ENCODE measurements at places on chromosomes 16 and 17.

DNA sequence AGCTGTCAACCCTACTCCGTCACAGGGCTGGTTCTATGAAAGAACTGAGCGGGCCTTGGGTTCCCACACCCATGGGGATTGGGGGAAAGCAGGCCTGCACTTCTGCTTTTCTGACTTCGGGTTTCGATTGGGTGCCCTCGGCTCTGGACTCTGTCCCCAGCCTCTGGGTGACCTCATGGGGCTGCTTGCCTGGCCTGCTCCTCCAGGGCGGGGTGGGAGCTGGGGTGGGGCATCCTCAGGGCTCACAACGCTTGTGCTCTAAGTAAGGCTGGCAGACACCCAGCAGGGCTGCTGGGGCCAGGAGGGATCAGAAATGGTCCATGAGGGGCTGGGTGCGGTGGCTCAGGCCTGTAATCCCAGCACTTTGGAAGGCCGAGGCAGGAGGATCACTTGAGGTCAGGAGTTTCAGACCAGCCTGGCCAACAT lies 19.2 kb downstream of the ARHGAP27 start:
- DNase-seq: no peak

DNA sequence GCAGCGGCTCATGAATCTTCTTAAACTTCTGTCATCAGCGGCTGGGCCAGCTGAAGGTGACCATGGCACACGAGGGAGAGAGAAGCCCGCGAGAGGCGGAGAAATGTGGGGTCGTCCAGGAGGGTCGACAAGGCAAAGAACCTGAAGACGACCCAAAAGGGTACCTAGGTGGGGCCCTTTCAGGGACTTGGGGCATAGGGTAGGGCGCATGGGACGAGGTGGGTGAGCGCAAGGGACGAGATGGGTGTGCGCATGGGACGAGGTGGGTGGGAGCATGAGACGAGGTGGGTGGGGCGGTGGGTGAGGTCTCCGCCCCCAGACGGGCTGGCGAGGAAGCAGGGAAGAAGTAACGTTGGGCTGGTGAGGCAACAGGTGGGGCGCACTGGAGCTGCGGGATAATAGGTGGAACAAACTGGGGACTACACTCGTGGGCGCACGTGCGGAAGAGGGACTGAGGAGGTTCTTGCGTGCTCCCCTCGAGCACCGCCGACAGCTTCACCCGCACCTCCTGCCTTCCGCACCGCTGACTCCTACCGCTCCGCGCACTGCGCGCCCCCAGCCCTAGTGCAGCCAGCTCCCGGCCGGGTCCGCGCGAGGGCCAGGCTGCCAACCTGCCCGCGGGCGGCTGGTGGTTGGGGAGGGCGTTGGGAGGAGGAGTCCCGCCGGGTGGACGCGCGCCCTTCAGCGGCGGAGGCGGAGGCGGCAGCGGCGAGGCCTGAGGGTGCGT lies 23.2 kb upstream of the CRYM start:
- DNase-seq: no peak

- DNase-seq: no peak
These were observed 5.6 kb downstream of the ALDH3A1 start for GRCh38 chr17:19742495-19742894.

GRCh38 chr17:42378359-42378958 lies 9.8 kb downstream of the STAT3 start:
- no peak for DNase-seq

DNA sequence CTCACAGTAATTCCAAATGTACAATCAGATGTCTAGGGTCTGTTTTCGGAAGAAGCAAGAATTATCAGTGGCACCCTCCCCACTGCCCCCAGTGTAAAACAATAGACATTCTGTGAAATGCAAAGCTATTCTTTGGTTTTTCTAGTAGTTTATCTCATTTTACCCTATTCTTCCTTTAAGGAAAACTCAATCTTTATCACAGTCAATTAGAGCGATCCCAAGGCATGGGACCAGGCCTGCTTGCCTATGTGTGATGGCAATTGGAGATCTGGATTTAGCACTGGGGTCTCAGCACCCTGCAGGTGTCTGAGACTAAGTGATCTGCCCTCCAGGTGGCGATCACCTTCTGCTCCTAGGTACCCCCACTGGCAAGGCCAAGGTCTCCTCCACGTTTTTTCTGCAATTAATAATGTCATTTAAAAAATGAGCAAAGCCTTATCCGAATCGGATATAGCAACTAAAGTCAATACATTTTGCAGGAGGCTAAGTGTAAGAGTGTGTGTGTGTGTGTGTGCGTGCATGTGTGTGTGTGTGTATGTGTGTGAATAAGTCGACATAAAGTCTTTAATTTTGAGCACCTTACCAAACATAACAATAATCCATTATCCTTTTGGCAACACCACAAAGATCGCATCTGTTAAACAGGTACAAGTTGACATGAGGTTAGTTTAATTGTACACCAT lies 59.7 kb downstream of the HLF start:
- no peak for DNase-seq

- DNase-seq: no peak
These were observed 857 bp upstream of the STAT5A start for GRCh38 chr17:42287305-42287976.

GRCh38 chr16:3096362-3096761 lies 2.7 kb downstream of the ZSCAN10 start:
- no peak for DNase-seq

- DNase-seq: no peak
These were observed 31.3 kb downstream of the ASIC2 start for GRCh38 chr17:33261820-33262219.

DNA sequence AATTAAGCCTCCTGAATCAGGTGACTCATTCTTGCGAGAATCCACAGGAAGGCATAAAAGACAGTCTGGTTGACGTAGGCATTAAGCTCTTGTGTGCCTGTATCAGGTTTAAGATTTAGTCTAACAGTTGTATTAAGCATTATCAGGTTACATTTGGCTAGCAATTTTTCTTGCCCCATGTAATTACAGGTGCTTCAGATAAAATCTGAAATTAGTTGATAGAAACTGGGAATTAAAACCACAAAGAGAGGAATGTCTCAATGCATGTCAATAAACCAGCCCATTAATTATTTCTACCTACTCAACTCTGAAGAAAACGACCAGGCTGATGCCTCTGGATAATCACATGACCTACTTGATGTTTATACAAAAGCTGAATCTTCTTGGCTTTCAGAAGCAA lies 217.2 kb downstream of the CA10 start:
- no peak for DNase-seq

GRCh38 chr17:31413874-31414549 lies 22.5 kb downstream of the RAB11FIP4 start:
- peak; percentile 40 for DNase-seq

GRCh38 chr16:72815348-72816318 lies 232.3 kb downstream of the ZFHX3 start:
- DNase-seq: no peak

DNA sequence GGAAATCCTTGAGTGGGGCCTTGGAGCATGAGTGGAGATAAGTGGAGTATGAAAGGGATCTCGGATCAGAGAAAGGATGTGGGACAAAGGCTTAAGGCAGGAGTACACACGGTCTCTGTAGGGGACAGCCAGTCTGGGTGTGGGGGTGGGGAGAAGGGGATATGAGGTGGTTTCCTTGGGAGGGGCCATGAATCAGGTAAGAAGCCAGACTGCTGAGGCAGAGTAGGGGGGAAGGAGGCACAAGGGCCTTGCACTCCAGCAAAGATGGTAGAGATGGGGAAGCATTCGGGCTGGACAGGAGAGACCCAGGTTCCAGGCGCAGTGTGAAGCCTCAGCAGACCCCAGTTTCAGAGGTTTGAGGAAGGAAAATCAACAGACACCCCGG lies 1.6 kb downstream of the HSD11B2 start:
- DNase-seq: no peak

GRCh38 chr16:77298418-77299360 lies 99.5 kb downstream of the SYCE1L start:
- DNase-seq: peak; percentile 89

- DNase-seq: no peak
These were observed 1.4 kb upstream of the TBC1D24 start for GRCh38 chr16:2473446-2473926.

- DNase-seq: no peak
These were observed 84.7 kb downstream of the NLK start for GRCh38 chr17:28127196-28127595.

GRCh38 chr16:81003064-81003463 lies 3.6 kb downstream of the CMC2 start:
- DNase-seq: no peak

- peak; percentile 71 for DNase-seq
These were observed 202.8 kb upstream of the FOXF1 start for GRCh38 chr16:86307514-86307903.

DNA sequence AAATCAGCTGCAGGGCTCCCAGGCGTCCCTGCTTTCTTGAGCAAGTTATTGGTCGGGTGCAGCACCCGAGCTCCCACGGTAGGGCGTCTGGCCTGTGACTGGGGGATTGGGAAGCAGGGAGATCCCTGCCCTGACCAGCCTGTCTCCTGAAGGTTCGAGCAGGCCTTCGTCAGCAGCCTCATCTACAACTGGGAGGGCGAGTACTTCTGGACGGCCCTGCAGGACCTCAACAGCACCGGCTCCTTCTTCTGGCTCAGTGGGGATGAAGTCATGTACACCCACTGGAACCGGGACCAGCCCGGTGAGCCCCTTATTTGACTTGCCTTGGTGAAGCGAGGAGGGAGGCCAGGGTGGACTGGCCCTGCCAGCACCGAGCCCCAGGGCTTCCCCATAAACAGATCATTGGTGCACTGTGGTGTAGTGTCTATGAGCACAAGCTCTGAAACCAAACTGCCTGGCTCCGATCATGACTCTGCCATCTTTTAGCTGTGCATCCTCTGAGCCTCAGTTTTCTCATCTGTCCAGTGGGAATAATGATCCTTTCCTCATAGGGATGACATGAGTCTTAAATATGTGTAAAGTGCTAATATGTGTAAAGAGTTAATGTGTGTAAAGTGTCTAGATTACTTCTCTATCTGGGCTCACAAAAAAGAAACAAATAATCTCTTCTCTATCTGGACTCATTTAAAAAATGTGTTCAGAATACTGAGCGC lies 48.9 kb downstream of the MRC2 start:
- no peak for DNase-seq

DNA sequence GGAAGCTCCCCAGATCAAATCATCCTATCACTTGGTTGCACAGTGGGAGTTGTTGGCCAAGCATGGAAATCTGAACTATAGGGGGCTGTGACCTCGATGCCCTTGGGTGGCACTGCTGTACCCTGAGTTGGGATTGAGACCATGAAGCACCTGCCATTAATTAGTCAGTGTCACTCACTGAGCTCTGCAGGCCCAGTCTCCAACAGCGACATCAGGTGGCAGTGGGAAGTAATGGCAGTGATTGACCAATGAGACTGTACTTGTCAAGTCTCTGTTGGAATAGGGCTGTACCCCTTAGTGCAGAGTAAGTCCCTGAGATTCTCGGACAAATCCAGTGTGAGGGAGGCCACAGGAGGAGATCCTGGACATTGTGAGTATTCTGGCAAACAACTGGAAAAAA lies 118.0 kb upstream of the RPL38 start:
- no peak for DNase-seq

- no peak for DNase-seq
These were observed 702 bp upstream of the ALDH3A1 start for GRCh38 chr17:19748807-19749193.

Measured in AG09309 (cell line).